ENCODE measurements at places on chromosomes 12 and 14. TPM values are rescaled to one million over a fixed set of nuclear protein-coding genes. Genes with fewer than 3 reads are reported as not detected.

DNA sequence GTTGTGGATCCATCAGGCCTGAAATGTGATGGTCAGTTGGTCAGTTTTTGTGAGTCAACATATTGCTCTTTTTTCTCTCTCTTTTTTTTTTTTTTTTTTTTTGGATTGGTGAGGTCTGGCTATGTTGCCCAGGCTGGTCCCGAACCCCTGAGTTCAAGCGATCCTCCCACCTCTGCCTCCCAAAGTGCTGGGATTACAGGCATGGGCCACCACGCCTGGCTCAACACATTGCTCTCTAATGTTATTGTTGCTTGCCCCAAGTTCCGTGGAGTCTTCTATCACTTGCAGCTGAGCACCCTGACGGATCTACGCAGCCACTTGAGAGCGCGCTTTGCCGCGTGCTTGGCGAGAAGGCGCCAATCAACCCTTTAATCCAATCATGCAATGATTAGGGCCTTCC is 69.5 kb upstream of the DIO3 start:
- no peak for DNase-seq

DNA sequence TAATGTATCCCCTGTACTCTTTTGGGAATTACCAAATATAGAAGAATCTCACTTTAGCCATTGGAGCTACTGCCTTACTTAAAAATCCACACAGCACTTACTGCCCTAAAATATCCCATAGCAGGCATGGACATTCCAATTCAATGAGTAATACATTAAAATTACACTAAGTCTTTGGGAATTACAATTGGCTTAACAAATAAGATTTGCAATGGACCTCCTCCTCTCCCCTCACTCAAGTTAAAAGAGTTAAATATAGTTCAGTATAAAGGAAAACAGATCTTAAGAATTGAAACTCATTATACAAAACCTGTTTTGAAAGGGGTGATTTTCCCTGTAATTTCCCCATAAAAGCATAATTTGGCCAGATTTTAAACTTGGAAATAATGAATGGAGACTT is 477.1 kb downstream of the SLC16A7 start:
- DNase-seq: no peak

- DNase-seq: peak; percentile 23
Measured at GRCh38 chr14:70827752-70828151, 18.4 kb upstream of the MAP3K9 start.

DNA sequence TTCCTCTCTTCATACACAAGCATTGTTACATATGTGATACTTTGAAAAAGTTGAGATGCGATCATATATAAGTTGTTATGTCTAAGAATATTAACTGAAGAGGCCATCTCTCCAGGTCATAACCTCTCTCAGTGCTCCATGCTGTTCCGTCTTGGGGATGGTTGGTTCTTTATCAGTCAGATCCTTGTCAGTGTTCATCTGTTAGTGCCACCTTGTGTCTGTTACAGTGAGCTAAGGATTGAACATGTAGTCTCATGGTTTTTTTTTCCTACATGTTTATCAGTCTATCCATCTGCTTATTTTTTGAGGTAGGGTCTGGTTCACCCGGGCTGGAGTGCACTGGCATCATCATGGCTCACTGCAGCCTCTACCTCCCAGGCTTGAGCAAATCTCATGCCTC is 30.5 kb downstream of the EP400 start:
- DNase-seq: no peak

DNA sequence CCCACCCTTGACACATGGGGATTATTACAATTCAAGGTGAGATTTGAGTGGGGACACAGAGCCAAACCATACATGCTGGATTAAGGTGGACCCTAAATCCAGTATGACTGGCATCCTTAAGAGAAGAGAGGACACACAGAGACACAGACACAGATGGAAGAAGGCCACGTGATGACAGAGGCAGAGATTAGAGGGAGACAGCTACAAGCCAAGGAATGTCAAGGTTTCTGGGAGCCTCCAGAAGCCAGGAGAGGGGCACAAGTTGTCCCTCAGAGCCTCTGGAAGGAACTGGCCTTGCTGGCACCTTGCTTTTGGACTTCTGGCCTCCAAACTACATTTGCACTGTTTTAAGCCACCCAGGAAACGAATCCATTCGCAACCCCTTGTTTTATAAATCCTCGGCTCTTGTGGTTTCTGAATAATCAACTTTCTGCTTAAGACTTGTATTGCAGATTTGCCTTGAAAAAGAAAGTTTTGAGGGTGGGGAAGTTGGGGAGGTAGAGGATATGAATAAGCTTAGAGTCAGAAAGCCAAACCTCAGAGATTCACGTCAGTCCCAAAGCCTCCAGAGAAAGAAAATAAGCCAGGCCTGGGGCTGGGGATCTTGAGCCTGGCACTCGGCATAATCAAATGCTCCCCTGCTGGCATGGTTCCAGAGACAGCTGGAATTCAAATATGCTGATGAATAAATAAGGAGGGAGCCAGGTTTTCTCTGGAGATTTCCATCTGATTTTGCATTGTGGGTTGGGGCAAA is 224.2 kb upstream of the PWP1 start:
- DNase-seq: no peak

DNA sequence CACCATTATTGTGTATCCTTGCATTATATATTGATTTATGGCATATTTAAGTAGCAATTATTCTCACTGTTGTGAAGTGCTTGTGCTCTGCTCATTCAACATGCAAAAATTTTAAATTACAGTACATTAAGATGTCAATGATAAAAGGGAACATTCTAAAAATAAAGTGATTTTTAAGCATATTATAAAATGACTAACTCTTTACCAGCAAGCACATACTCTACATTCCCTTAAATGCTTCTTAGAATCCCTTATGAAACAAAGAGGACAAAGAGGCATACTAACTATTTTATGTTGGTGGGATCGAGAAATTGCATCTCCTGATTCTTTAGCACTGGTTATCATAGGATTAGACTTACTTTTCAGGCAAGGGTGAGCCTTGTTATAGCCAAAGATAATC is 46.6 kb upstream of the ZDHHC17 start:
- no peak for DNase-seq

- DNase-seq: no peak
Measured at GRCh38 chr14:22561366-22561660, 27.7 kb downstream of the DAD1 start.

- no peak for DNase-seq
Measured at GRCh38 chr12:49669796-49670195, 37.4 kb downstream of the FMNL3 start.

- DNase-seq: no peak
Measured at GRCh38 chr12:206746-207440, 7.1 kb downstream of the SLC6A12 start.

- no peak for DNase-seq
Measured at GRCh38 chr12:100473050-100473715, 483 bp upstream of the NR1H4 start.

GRCh38 chr12:91954326-91954725 is 191.3 kb downstream of the BTG1 start:
- peak; percentile 32 for DNase-seq

GRCh38 chr12:65675141-65675621 is 149.1 kb upstream of the HMGA2 start:
- DNase-seq: no peak

DNA sequence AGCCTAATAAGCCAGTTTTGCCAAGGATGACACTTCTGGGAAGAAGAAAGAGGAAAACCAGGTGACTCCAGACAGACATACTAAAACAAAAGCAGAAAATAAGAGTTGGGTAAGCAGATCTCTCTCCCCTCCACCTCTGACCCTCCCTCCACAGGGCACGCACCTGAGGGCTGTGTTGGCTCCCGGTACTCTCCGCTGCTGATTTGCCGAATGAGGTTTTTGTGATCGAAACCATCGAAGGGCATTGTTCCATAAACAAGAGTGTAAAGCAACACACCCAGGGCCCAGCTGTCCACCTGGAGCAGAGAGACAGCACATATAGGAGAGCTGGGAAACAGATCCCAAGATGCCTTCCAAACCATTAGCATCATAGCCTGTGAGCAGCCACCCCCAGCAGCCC is 68.1 kb downstream of the NUAK1 start:
- no peak for DNase-seq

DNA sequence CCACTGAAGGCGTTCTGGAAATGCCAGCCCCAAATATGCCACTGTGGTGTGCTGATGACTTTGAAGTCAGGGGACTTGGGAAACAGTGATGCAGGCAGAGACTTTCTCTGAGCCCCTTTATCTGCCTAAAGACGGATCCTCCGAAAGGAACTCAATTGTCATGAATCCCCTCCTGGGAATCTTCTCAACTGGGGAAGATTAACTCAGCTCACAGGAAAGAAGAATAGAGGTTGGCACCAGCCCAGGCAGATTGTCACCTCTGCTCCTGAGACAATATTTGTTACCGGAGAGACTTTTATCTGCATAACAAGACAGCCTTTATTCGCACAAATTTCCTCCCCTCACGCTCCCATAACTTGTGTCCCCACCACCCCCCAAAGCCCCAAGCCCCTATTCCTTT is 414.4 kb downstream of the FUT8 start:
- DNase-seq: no peak

GRCh38 chr12:97756066-97756666 is 293.6 kb downstream of the RMST start:
- no peak for DNase-seq

DNA sequence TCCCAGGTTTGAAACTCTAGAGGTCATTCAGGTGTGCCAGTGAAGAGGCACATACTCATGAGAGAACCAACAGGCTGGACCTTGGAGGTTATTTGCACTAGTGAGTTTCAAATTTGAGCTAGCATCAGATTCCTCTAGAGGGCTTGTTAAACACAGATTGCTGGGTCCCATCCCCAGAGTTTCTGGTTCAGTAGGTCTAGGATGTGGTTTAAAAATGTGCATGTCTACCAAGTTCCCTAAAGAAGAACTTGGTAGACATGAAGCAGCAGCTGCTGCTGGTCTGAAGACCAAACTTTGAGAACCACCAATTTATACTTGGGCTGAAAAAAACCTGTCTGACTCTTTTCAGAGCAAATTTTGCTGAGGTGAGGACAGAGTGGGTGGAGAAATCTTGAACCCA is 61.7 kb downstream of the SUSD6 start:
- DNase-seq: no peak

GRCh38 chr14:89540009-89540829 is 123.2 kb upstream of the FOXN3 start:
- no peak for DNase-seq

- no peak for DNase-seq
Measured at GRCh38 chr14:76510181-76510580, 134.2 kb downstream of the ESRRB start.

The KCNH5 gene
- not detected for total RNA-seq

The KCNC2 gene
- total RNA-seq: not detected

The ACSM4 gene
- total RNA-seq: not detected

The PTPRO gene
- 26.1 TPM for total RNA-seq

The GALNT16 gene
- total RNA-seq: 1.6 TPM
